Putamen (tissue), 1 donor: ENCODE measurements at places on chromosomes 3 and 15.

GRCh38 chr3:169594402-169594801 lies 69.1 kb downstream of the MECOM start:
- DNase-seq, result no peak

GRCh38 chr3:74420538-74421124 lies 193.8 kb downstream of the CNTN3 start:
- DNase-seq, result no peak

GRCh38 chr3:152346740-152347139 lies 78.0 kb downstream of the MBNL1 start:
- DNase-seq, result no peak

GRCh38 chr3:188345223-188345622 lies 191.3 kb downstream of the LPP start:
- DNase-seq, result no peak

GRCh38 chr3:196292286-196292923 lies 4.9 kb upstream of the PCYT1A start:
- no peak for DNase-seq

- no peak for DNase-seq
Observed at GRCh38 chr3:12954891-12955650, 113.7 kb upstream of the RPL32 start.

DNA sequence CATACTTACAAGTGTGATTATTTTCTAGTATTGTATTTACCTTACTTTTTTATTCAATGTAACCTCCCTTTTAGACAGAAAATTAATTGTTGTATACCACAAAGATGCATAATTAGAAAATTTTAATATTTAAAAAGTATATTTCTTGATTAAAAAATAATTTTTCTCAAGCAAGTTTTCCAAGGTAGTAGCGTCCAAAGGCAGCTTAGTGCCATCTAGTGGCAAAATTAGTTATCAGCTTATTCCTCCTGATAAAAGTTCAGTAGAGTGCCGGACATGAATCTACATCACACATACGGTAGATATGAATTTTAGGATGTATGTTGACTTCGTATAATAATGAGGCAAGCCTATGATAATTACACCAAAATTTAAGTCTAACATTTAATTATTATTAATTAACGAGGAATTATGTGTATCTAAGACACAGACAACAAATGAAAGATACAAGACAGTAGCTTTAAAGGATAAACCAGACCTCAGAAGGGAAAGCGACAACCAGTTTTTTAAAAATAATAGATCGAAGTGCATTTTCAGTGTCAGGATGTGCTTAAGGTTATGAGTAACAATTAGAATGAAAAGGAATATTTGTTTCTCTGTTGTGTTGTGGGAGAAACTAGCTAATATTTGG lies 405.9 kb downstream of the ROBO1 start:
- peak; percentile 17 for DNase-seq

DNA sequence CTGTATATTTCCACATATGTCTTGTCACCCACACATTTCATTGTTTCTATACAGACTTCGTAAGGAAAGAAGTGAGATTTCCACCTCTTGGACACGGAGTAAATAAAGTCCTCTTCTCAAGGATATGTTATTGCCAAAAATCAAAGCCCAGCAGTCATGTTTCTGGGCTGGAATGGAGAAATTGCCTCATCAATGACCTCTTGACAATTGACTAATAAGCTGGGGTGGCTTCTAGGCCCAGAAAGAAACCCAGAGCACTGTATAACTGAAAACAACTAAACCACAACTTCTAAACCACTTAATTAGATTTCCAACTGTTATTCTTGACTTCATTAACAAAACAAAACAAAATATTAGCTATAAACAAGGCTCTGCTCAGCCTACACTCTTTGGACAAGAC lies 56.4 kb upstream of the SLC24A5 start:
- no peak for DNase-seq

DNA sequence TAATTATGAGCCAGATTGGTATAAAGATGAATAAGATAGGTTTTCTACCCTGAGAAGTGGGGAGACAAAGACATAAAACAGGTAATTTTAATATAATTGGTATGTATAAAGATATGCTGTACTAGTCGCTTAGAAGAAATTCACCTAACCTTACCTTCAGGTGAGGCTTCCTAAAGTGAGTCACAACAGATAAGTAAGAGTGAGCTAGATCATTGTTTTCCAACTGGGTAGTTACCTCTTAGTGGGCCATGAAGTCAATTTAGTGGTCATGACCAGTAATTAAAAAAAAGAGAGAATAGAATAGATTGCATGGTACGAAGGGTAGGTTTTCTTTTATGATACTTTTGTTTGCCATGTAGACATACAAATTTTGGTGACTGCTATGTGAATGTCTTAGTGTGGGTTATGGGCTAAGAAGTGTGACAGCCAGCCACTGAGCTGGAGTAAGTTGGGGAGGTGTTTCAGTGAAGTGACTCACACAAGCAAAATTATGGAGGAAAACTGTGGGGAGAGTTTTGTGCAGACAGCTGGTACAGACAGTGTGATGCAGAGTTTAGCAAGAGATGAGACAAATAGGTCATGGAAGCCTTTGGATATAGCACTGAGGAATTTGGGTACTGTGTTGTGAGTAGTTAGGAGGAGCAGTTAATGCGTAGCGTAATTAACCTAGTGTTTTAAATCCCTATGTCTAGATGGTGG lies 8.2 kb downstream of the TRNT1 start:
- peak; percentile 53 for DNase-seq

- no peak for DNase-seq
Observed at GRCh38 chr15:42576040-42576594, 711 bp downstream of the STARD9 start.

- no peak for DNase-seq
Observed at GRCh38 chr3:13189639-13190377, 116.6 kb upstream of the IQSEC1 start.

DNA sequence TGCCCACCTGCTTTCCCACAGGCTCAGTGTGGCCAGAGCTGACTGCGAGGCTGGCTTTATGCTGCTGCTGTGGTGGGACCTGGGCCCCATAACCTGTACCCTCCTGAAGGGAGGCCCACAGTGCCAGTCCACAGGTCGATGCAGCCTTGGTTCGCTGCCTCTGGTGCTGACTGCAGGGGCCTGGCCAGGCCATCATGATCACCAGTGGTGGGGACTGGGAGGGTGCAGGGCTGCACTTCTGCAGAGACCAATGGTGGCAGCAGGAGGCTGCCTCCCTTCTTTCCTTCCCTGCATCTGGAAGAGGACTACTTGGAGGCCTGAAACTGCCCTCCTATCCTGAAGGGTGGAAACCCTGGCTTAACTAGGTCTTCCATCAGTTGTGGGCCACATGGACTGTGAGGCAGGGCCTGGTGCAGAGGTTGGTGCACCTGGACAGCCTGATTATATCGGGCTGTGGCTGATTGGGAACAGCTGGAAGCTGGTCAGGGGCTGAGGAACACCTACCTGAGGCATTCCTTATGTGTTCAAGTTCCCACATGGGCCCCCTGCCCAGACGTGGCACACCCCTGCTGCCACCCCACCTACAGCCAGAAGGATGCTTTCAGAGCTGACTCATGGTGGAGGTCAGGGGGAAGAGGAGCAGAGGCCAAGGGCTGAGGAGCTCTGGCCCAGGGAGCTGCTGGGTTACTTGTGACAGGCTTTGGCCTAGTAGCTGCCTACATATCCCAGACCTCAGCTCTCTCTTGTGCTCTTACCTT lies 29.8 kb downstream of the POMGNT2 start:
- DNase-seq, result no peak

DNA sequence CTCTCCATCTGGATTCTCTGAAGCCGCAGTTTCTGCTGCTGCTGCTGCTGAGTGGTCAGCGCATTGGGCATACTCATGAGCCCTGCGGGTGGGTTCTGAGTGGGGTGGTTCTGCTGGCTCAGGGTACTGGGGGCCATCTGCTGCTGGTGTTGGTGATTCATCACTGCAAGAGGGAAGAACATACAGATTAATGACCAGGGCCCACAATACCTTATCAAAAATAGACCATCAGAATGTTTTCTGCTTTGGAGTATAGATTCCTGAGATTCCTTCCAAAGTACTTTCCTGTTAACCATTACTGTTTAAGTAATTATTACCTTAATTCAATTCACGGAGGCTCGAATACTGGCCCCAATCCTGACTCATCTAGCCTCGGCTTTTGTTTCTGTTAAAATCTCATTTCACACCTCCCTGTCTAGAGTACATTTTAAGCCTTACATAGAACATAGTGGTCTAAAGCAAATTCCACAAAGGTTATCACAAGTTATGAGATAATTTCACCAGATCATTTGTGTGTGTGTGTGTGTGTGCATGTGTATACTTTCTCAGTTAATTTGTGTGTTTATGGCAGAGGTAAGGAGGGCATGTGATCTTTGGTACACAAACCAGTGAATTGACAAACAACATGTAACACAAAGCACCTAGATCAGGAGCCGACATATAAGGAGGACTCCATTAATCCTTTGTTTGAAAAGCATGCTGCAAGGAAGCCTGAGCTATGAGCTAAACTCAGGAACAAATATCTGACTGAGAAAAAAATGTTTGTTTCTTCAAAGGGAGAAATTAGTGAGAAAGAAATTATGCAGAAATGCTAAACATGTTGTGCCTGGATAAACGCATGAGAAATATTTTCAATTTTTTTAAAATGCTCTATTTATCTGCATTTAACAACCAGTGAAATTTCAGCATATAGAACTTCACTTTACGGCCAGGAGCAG lies 68.1 kb downstream of the TM4SF4 start:
- DNase-seq, result no peak

GRCh38 chr3:76242886-76243753 lies 457.8 kb upstream of the ZNF717 start:
- no peak for DNase-seq

DNA sequence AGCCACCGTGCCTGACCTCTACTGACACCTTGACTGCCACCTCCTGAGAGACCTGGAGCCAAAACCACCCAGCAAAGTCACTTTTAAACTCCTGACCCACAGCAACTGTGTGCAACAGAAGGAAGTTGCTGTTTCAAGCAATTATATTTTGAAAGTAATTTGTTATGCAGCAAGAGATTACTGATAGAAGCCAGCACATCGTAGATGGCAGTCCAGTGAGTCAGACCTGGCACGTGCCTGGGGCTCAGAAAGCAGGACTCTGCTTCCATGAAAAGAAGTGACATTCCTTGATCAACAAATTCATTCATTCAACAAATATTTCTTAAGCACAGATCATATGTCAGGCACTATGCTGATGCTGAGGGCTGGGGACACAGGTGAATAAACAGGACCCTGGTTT lies 5.7 kb upstream of the CSPG4 start:
- no peak for DNase-seq

GRCh38 chr15:74529921-74530320 lies 11.1 kb upstream of the ARID3B start:
- DNase-seq, result no peak

GRCh38 chr15:80736560-80736959 lies 41.5 kb downstream of the ABHD17C start:
- DNase-seq, result no peak

DNA sequence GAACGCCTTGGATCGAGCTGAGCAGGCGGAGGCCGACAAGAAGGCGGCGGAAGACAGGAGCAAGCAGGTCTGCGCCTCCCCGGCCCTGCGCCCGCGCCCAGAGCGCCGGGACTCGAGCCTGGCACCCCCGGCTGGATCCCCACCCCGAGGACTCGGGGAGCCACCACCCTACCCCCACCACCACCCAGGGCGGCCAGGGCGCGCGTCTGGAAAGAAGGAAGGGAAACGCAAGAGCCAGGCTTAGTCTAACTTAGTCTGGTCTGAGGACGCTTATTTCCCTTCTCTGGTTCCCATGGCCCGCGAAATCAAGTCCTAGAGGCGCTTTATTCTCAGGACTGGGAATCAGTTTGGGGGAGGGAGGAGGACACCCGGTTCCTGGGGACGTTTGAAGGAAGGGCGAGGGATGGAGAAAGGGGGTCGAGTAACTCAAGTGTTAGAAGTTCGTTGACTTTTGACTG lies 359 bp downstream of the TPM1 start:
- DNase-seq, result no peak

DNA sequence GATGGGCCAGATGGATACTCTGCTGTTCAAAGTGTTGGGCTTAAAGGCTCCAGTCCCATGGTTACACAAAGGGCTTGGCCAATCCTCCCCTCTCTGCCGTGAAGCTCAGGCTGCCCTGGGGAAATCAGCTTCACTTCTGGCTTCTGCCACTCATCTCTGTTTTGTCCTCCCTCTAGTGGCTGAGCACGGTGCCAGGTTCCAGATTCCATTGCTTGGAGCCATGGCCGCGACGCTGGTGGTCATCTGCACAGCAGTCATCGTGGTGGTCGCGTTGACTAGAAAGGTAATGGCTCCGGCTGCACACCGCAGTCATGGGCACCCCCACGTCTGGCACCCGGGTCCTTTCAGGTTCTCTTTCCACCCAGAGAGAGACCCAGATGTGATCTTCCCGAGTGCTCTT lies 5.6 kb downstream of the TIGIT start:
- DNase-seq, result no peak

DNA sequence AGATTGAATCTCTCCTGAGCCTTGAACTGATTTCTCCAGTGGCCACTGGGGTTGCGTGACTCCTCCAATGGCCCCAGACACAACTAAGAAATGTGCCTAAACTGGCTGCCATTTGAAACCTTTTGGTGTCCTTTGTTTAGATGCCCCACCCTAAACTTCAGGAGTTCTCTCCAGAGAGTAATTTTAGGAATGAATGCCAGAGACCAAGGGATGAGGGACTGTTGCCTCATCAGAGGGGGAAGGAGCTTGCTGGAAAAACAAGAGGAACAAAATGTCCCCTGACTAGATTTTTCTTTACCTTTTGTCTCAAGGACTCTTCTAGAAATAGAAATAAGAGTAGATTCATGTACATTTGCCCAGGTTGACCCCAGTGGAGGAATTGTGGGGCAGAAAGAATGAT lies 8.1 kb upstream of the ADPRH start:
- no peak for DNase-seq

GRCh38 chr3:186746008-186746407 lies 28.8 kb downstream of the KNG1 start:
- DNase-seq, result peak; percentile 2

DNA sequence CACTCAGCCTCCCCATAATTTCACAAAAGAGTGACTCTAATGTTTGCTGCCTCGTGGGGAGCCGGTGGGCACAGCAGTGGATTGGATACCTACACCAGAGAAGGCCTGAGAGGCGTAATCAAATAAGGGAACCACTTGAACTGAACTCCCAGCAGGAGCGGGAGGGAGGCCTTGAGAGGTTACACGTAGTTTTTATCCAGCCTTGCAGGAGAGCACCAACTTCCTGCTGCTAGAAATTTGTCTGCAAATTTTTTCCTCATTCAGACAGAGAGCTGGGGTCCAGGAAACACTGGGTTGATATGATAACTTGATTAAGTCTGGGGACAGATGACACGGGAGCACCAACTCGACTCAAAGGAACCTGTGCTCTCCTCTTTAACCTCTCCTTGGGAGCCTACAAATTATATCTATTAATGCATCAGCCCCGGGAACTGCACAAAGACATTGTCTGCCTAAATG lies 69.8 kb downstream of the HES1 start:
- DNase-seq, result no peak
